ENCODE measurements at places on chromosomes 6 and 20. TPM values are rescaled to one million over a fixed set of nuclear protein-coding genes. Genes with fewer than 3 reads are reported as not detected.

GRCh38 chr6:144216668-144217218 lies 66.4 kb downstream of the STX11 start:
- no peak for DNase-seq

DNA sequence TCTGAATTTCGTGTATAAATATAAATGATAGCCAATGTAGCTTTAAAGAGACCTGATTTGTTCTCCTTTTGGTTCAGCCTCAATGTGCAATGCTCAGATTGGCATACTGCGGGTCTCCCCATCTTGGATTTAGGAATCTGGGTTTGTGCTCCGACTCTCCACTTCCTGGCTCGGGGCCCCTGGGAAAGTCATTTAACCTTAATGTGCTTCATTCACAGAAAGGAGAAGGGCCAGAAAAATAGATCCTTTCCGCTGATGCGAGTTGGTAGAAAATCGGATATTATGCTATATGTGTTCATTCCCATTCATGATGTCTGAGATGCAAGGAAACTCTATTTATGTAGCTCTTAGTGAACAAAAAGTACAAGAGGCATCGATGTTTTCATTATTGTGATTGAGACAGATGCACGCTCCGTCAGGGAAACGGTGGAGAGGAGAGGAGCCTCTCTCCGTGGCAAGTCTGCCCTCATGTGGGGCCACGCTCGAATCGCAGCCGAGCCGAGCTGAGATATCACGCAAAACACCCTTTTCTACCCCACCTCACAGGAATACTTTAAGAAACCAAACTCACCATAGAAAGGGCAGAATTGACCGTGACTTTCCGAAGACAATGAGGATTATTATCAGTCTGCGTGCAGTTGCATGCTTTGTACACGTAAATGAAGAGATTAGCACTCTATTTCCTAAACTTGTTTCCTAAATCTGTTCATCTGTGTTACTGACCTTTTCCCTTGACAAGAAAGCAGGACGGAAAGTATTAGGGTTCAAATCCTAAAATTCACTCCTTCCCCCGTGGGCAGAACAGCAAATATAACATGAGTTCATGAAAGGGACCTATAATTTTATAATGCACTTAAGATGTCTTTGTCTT lies 136.6 kb downstream of the COL9A1 start:
- DNase-seq = peak; percentile 61

DNA sequence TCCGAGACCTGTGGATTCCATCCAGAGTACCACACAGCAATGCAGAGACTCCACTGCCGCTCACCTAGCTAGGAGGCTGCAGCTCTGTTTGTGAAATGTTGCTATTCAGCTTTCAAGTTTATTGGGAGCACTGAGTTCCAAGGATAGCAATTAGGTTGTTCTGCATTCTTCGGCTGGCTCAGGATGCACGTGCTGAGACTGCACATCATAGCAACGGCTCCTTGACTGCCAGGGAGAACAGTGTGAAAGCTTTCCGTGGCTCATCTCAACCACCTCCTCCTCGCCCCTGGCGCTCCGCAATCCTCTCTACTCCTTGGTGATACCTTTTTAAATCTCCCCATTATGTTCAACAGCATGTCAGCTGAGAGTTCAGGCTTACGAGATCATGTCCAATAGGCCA lies 116.6 kb downstream of the TSHZ2 start:
- DNase-seq = no peak

GRCh38 chr20:35981969-35982368 lies 13.6 kb downstream of the CNBD2 start:
- no peak for DNase-seq

GRCh38 chr6:110530671-110531070 lies 54.3 kb upstream of the SLC22A16 start:
- no peak for DNase-seq

DNA sequence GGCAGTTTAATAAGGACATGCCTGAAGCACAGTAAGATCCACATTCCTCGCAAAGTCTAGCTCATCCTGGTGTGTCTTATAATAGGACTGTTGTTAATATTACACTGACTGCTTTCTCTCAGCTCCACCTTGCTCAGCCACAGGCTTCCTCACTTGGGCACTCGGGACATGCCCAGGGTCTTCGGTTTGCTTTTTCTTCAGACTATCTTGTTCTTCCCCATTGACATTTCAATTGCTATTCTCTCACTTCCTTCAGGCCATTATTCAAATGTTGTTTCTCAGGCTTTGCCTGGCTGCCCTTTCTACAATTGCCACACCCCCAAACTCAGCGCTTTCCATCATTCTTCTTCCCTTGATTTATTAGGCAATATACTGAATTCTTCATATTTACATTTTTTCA lies 274.8 kb upstream of the RGS17 start:
- no peak for DNase-seq

DNA sequence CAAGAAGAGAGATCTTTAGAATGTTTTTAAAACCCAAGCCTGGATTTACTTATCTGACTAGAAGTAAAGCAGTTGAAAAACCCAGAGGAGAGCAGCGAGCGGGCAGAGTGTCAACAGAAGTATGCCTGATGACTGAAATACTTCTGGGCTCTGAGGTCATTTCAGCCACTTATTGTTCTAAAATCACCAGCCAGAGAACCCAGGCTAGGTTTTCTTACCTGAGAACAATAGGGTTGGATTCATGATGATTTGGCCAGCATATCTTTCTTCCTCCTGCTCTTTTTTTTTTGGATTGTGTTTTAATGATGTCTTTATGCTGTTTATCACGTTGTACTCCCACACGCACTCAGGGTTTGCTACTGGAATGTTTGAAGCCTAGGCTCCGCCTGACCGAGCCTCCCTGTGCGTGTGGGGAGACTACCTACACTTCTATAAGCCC lies 63.0 kb upstream of the KIF25 start:
- no peak for DNase-seq

- peak; percentile 4 for DNase-seq
These were observed 81.9 kb upstream of the CCDC28A start for GRCh38 chr6:138691595-138692057.

GRCh38 chr6:53100561-53100960 lies 35.4 kb downstream of the FBXO9 start:
- no peak for DNase-seq

- DNase-seq = no peak
These were observed 17.7 kb downstream of the SDC4 start for GRCh38 chr20:45330476-45330875.

- no peak for DNase-seq
These were observed 12.9 kb upstream of the ADTRP start for GRCh38 chr6:11791354-11792107.

DNA sequence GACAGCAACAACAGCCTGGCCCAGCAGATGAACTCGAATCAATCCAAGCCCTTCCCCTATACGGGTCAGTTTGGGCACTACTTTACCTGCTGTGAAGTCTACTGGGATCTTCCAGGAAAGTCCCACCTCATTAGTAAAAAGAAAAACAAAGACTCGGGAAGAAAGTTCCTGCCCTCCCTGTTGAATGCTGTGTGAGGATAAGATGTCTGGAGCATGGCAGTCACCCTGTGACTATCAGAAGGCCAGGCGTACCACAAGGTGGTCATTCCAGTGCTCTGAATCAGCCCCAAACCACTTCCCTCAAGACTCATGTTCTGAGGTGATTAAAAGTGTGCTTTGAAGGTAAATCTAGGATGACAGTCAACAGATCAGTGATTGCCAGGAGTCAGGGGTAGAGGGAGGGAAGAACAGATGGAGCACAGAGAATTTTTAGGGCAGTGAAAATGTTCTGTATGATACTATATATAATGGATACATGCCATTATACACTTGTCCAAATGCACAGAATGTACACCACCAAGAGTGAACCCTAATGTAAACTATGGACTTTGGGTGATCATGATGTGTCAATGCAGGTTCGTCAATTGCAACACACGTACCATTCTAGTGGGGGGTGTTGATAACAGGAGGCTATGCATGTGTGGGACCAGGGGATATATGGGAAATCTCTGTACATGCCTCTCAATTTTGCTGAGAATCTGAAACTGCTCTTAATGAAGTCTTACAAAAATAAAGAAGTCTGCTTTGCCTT lies 14.7 kb downstream of the FKBP1A start:
- DNase-seq = no peak

GRCh38 chr20:9353916-9354276 lies 160.5 kb upstream of the LAMP5 start:
- no peak for DNase-seq

DNA sequence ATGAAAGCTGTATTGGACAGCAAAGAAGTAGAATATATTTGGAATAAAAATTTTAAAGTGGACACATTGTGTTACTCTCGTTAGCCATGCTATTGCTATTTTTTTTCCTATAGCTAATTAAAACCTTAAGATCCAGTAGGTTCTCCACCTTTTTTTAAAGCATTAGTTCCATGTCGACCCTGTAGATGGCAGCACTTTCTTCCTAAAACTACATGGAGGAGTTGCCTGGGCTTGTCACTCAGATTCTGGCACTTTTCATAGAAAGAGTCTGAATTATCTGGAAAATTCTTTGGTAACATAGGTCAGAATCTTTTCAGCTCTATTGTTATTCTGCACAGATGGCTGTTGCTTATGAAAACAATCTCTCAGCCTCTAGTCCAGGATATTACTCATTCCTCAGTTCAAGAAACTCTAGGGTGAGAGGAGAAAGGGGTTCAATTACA lies 42.0 kb upstream of the ESR1 start:
- DNase-seq = peak; percentile 46

DNA sequence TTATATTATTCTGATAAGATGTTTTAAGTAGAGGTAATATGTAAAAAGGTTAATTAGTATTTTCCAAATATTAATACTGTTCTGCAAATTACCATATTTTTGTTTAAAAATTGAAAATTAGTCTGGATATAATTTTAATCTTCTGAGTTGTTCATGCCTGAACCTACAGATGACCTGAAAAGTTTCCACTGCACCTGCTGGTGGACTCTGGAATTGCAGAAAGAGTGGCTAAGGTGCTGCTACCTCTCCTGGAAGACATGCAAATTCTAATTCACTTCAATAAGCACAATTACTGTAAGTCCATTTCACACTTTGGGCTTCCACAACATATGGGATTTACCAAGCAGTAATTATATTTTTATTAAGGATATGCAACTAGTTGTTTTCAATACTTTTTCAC lies 77.7 kb upstream of the OLIG3 start:
- DNase-seq = peak; percentile 40

DNA sequence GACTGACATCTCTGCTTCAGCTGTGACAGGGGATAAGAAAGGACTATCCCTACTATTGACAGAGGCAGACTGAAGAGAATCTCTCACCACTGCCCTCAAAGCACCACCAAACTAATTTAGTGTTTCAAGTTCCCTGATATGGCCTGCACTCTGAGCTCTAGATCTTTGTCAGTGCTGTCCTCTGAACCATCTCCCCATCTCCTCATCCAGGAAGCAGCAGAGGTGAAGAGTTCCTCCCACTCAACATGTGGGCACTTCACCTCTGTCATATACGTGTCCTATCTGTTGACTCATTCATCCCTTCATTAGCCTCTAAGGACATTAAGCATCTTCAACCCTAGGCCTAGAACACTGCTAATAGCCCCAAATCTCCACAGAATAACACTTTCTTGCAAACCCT lies 14.1 kb downstream of the FAM210B start:
- DNase-seq = no peak

DNA sequence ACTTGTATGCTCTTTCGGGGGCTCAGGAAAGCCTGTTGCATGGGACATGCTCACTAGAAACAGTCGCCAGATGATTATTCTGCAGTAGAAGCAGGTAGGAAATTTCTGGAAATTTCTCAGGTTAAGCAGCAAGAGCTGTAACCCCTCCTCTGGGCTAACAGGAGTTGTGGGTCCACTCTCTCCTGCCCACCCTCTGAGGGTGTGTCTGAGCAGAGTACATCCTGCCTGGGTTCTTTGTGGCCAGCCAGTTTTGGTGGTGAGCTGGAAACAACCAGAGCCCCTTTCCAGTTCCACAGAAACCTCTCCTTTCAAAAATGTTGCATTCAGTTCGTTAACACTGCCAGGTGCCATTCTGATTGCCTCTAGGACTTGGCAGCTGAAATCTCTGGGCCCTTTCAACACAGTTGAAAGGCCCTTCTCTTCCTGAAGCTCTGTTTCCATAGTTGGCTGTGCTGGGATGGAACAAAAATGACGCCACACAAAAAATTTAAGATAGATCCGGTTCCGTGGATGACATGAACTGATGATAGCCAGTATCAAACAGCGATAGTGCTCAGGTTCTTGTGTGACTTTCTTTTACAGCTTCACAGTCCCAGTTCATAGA lies 38.5 kb downstream of the PLCG1 start:
- no peak for DNase-seq

DNA sequence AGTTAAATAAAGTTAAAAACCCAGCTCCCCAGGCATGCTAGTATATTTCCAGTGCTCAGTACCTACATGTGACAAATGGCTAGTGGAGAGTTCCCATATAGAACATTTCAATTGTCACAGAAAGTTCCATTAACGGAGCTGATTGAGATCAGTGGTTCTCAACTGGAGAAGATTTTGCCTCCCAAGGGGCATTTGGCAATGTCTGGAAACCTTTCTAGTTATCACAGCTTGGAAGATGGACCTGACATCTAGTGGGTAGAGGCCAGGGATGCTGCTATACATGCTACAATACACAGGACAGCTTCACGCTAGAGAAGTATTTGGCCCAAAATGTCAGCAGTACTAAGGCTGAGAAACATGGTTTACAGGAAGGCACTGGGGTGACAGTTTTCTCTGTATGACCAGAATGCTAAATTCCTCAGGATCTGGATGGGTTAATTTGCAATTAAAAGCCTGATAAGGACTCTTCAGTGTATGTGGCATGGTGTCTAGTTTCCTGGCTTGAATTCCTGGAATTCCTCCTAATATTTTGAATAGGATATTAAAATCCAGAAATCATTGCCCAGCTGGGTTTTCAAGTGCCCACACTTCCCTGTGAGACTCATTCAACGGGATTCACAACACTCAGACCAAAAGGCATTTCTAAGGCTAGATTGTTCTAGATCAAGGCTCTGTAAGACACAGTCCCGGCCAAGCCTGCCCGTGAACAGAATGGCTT lies 84.7 kb upstream of the SALL4 start:
- no peak for DNase-seq

GRCh38 chr6:118712969-118713368 lies 61.6 kb upstream of the CEP85L start:
- no peak for DNase-seq

DNA sequence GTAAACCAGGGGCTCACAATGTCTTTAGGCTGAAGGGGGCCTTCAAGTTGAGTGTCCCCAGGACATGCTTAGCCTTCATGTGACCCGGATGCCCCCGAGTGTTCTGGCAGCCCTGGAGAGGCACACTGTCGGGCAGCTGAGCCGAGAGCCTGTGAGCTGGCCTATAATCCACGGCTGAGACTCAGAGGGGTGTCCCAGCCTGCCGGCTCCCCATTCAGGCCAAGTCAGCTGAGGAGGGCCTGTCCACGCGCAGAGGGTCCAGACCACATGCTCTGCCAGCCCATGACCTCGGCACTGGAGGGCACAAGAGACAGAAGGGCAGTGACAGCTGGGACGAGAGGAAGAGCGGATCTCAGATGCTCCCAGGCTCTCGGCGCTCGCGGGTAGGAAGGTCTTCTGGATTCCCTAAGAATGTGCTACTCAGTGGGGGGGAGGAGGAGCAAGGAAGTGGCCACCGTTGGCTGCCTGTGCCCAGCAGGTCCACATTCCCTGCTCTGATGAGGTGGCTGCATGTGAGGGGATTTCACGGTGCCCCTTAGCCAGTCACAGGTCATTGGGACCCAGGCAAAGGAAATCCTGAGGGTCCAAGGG lies 224.7 kb downstream of the NRN1 start:
- DNase-seq = no peak

- no peak for DNase-seq
These were observed 133.2 kb upstream of the PTPN1 start for GRCh38 chr20:50376888-50377459.

The ZNF337 gene
- total RNA-seq = 18.8 TPM

The TXLNB gene
- 0.61 TPM for total RNA-seq

The ATXN1 gene
- 3.9 TPM for total RNA-seq

The HUS1B gene
- 0.59 TPM for total RNA-seq

The TAF4 gene
- total RNA-seq = 35.1 TPM

The PPP1R3D gene
- 7.9 TPM for total RNA-seq

The PLTP gene
- 61.0 TPM for total RNA-seq

Measured in neural crest cell (in vitro differentiated cells).